Stimulated activated CD8-positive, alpha-beta memory T cell treated with anti-CD3 and anti-CD28 coated beads, Interleukin-2, amount 100 ng/mL, for 1 hour (primary cell): ENCODE measurements at places on chromosomes 16 and 17.

- no peak for DNase-seq
These were observed 3.0 kb upstream of the ZNF213 start for GRCh38 chr16:3131755-3132377.

DNA sequence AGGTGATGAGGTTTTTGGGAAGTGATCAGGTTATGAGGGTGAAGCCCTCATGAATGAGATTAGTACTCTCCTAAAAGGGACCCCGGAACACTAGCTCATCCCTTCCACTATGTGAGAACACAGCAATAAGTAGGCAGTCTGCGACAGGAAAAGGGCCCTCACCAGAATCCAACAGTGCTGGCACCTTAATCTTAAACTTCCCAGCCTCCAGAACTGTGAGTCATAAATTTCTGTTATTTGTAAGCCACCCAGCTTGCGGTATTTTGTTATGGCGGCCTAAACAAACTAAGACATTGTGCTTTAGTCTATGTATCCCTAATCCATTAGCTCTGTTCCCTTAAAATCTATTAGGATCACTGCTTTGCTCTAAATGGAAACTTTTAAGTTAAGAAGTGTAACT, 8.5 kb downstream of the SLFN12 start:
- DNase-seq: no peak

GRCh38 chr16:77190190-77190477, 856 bp upstream of the MON1B start:
- no peak for DNase-seq

DNA sequence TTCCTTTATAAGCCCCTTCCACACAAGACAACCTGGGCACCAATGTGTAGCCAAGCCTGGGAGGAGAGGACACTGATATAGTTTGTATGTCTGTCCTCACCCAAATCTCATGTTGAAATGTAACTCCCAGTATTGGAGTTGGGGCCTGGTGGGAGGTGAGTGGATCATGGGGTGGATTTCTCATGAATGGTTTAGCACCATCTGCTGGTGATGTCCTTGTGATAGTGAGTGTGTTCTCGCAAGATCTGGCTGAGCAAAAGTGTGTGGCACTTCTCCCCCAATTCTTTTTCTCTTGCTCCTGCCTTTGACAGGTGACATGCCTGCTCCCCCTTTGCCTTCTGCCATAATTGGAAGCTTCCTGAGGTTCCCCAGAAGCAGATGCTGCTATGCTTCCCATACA, 135.8 kb downstream of the USP31 start:
- no peak for DNase-seq

GRCh38 chr16:85321509-85322271, 209.4 kb upstream of the CIBAR2 start:
- DNase-seq: no peak

DNA sequence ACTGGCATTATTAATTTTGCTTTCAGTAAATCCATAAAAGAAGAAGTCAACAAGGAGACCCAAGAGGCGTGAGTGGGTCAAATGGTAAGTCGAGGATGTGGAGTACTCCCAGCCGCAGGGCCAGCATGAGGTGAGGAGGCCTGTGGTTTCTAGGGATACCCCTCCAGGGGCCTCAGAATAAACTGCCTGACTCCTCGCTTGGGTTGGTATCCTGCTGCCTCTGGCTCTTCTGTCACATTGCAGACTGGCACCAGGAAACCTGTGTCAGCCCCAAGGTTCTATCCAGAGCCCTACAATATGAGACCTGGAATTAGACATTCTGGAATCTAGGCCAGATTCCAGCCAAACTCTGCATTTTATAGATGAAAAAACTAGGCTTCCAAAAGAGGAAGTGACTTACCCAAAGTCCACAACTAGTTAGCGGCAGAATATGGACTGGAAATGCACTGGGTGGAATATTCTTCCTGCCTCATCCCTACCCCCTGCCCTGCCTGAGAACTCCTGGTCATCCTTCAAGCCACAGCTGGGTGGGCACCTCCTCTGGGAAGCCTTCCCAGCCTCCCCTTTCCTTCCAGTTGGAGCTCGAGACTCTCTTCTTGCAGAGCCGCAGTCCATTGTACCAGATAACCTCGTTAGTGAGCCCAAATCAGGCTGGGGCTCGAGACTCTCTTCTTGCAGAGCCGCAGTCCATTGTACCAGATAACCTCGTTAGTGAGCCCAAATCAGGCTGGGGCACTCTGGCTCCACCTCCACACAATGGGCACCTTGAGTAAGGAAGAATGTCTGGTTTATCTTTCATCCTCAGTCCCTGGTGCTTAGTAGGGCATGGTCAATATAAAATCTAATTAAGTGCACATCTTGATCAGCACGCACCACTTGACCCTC, 22.6 kb downstream of the C17orf67 start:
- DNase-seq: no peak

DNA sequence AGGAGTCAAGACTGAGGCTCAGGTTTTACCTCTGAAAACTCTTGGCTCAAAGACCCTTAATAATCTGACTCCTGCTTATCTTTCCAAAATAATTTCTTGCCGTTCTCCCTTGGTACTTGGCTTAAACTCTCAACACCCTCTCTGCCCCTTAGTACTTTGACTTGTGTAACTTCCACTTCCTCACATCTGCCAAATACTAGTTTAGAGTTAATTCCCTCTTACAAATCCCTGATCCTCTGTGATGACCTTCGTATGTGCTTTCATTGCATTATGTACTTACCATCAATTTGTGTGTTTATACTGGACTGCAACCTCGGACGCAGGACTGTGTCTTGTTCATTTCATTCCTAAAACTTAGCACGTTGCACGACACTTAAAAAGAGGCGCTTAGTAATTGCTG, 35.2 kb downstream of the ZNF207 start:
- DNase-seq: no peak

- no peak for DNase-seq
These were observed 5.2 kb downstream of the GPR179 start for GRCh38 chr17:38338535-38338934.

GRCh38 chr17:6823011-6823442, 8.5 kb downstream of the TEKT1 start:
- DNase-seq: no peak

- DNase-seq: no peak
These were observed 14.1 kb downstream of the SLC7A6OS start for GRCh38 chr16:68296693-68297092.

GRCh38 chr17:43905985-43906852, 1.1 kb downstream of the MPP2 start:
- DNase-seq: no peak

DNA sequence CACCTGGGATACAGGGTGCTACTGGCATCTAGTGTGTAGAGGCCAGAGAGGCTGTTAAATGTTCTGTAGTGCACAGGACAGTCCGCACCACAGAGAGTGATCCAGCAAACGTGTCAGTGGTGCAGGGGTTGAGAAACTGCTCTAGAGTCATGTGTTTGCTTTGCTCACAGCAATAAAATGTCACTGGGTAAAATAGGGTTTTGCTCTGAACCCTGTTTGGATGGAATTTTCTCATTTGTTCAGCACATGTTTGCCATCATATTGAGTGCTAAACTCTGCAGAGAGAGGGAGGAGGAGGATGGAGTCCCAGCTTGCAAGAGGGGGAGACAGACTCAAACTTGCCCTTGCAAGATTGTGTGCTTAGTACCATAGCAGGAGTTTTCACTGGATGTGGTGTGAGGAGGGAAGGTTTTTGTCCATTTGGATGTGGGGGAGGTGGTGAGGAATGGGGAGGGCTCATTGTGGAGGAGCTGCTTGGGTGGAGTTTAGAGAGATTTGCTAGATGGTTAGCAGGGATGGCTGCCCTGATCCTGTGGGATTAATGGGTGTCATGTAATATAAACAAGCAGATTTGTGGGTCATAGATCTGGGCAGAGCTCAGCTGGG, 11.8 kb downstream of the PLCG2 start:
- DNase-seq: no peak

GRCh38 chr17:57458718-57459285, 202.5 kb downstream of the MSI2 start:
- no peak for DNase-seq

DNA sequence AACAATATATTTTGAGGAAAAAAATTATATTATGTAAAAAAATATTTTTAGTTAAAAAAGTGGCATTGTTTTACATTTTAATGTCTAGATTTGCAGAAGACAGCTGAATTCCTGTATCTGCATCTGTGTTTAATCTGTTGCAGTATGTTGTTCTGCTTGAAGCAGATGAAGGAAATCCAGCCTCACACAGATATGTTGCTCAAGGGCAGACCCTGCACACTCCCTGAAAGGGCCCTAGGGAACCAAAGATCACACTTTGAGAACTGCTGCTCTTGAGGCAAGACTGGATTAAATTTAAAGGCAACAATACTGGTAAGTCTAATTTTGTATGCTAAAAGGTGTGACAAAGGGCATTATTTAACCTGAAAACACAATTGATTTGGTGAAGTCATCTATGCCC, 16.4 kb upstream of the SLC6A4 start:
- DNase-seq: no peak

DNA sequence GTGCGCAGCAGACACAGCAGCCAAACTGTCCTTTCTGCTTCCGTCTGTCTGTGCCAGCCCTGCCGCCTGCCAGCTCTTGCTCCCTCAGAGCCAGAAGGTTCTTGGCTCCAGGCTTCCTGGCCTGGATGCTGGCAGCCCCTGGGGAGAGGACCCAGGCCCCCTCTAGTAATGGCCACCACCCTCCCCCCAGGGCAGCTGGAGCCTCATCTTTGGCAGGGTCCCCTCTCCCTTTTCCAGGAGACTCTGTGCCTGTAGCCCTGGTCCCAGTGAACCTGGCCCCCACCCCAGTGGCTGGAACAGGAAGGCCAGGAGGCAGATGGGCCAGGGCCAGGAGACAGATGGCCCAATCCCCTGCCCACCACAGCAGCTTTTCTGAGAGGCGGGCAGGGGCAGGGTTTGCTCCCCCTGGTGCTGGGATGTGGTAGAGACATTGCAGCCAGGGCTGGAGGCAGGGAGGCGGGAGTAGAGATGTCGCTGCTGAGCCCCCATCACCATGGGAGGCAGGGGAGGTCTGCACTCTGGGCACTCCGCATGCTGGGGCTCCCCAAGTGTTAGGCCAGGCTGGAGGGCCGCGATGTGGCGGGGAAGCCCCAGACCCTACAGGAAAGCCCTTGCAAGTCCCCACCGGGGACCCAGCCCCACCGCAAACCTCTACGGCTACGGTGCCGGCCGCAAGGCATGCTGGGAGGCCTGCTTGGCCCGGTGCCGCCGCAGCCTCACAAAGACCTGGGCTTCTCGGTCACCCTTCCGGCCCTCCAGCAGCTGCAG, 16.7 kb downstream of the UNC13D start:
- DNase-seq: peak; percentile 40

DNA sequence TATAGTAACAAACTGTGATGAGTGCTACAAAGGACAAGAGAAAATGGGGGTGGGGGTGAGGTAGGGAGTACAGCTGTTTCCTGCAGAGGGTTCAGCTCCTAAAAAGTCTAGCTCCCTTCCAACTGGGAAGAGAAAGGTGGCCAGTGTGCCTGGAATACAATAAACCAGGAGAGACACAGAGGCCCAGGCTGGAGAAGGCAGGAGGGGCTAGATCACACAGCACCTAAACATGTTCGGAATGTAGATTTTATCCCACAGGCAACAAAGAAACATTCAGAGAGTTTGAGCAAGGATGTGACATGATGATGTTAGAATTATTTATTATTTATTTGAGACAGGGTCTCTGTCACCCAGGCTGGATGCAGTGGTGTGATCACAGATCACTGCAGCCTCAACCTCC, 10.2 kb downstream of the TEX2 start:
- no peak for DNase-seq

DNA sequence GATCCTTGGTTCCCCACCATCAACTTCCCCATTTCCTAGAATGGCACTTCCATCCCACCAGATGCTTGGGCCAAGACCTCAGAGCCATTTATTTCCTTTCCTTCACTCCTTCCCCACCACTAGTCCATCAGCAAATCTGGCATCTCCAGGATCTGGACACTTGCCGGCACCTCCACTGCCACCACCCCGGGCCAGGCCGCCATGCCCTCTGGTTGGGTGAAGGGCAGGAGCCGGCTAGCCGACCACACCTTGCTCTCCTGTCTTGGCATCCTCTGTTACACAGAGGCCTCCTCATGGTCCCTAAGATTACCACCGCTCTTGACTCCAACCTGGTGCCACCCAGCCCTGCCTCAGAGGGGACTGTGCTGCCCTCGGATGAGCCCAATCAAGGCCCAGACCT, 104.5 kb downstream of the RMI2 start:
- DNase-seq: no peak

DNA sequence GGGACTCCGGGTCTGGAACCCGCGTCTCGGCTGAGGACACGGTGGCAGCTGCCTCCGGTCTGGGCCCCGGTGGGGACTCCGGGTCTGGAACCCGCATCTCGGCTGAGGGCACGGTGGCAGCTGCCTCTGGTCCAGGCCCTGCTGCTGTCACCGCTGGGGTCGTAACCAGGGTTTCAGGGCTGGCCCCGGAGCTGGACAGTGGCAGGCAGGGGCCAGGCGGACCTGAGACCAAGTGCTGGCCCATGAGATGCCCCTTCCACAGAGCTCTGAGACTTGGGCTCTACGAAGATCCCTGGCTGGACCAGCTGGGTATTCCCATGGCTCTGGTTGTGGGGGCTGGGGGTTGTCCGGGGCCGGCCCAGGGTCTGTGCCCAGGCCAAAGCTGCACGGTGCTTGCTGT, 3.8 kb downstream of the RPUSD1 start:
- no peak for DNase-seq
